ENCODE measurements at places on chromosomes 1 and 21. TPM values are rescaled to one million over a fixed set of nuclear protein-coding genes. Genes with fewer than 3 reads are reported as not detected.
A peak's percentile ranks its signal among the peaks of the same experiment; 100 is the strongest.

- DNase-seq = no peak
These were observed 53.3 kb downstream of the SIK1 start for GRCh38 chr21:43373362-43374227.

GRCh38 chr1:31327381-31327780, 30.5 kb downstream of the ZCCHC17 start:
- DNase-seq = no peak

- DNase-seq = no peak
These were observed 424.9 kb downstream of the ADGRL2 start for GRCh38 chr1:82225421-82226185.

- DNase-seq = peak; percentile 19
These were observed 20.6 kb downstream of the PYHIN1 start for GRCh38 chr1:158951956-158952355.

The PRELP gene
- total RNA-seq = not detected

The ETNK2 gene
- 0.44 TPM for total RNA-seq

GRCh38 chr1:77533660-77534305, 148.7 kb downstream of the ZZZ3 start:
- DNase-seq = no peak

The FTCD gene
- total RNA-seq = 0.73 TPM

The CSMD2 gene
- not detected for total RNA-seq

GRCh38 chr1:228088586-228089498, 6.3 kb downstream of the ARF1 start:
- no peak for DNase-seq

- no peak for DNase-seq
These were observed 104.6 kb downstream of the BACH1 start for GRCh38 chr21:29403301-29403700.

- no peak for DNase-seq
These were observed 56.4 kb downstream of the COL18A1 start for GRCh38 chr21:45461369-45461750.

The LIPI gene
- total RNA-seq = not detected

GRCh38 chr21:41730367-41730765, 36.5 kb downstream of the RIPK4 start:
- no peak for DNase-seq

DNA sequence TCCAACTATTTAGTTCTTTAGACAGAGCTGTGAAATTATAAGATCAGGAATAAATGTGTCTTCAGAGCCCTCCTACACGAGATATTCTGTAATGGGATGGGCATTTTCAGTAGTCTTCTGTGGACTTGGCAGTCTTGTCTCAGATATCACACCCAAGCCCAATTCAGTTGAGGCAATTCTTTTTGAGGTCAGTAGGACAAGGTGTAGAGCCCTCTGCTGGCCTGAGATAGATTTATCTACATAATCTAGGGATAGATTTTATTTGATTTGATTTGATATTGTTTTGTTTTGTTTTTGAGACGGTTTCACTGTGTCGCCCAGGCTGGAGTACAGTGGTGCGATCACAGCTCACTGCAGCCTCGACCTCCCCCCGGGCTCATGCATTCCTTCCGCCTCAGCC, 77.5 kb downstream of the FMN2 start:
- DNase-seq = no peak

GRCh38 chr21:34580181-34580700, 34.7 kb downstream of the RCAN1 start:
- no peak for DNase-seq

- no peak for DNase-seq
These were observed 26.2 kb downstream of the ATP8B2 start for GRCh38 chr1:154351363-154352068.

The RNU1-3 gene
- 3,526 TPM for total RNA-seq

DNA sequence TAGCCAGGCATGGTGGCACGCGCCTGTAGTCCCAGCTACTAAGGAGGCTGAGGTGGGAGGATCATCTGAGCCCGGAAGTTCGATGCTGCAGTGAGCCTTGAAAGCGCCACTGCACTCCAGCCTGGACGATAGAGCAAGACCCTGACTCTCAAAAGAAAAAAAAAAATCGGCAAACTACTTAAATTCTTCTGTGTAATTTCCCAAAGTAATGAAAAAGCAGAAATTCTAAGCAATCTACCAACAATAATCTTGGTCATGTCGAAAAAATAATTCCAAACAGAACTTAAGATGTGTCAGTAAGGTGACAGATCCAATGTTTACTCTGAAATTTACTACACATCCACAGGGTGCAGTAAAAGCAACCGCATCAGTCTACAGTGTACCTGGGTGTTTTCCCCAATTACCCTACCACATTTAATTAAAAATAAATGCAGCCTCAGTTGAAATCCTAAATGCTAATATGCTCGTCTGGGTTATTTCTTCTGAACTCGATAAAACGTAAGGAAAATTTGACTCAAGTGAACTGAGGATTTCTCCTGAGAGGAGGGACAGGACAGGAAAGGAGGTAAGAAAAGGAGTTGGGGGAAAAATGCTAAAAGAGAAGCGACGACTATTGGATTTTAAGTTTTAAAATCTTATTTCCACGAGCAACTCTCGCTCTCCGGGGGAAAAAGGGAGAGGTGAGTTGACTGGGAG, 801 bp downstream of the EPRS1 start:
- DNase-seq = no peak

DNA sequence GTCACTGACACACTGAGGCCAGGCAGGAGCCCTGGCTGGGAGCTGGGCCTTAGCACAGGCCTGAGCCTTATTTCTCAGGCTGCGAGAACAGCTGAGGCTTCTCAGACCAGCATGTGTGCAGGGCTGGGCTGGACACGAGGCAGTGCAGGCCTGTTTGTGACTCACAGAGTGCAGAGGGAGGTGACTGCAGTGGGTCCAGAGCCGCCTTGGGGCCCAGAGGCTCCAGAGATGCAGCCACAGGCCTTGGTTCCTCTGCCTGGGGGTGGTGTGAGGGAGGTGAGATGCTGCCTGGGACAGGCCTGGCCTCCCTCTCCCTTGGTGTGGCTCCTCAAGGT, 61.2 kb upstream of the ETV3 start:
- no peak for DNase-seq

GRCh38 chr1:218553197-218553596, 208.1 kb downstream of the TGFB2 start:
- DNase-seq = no peak

The ADORA1 gene
- not detected for total RNA-seq

DNA sequence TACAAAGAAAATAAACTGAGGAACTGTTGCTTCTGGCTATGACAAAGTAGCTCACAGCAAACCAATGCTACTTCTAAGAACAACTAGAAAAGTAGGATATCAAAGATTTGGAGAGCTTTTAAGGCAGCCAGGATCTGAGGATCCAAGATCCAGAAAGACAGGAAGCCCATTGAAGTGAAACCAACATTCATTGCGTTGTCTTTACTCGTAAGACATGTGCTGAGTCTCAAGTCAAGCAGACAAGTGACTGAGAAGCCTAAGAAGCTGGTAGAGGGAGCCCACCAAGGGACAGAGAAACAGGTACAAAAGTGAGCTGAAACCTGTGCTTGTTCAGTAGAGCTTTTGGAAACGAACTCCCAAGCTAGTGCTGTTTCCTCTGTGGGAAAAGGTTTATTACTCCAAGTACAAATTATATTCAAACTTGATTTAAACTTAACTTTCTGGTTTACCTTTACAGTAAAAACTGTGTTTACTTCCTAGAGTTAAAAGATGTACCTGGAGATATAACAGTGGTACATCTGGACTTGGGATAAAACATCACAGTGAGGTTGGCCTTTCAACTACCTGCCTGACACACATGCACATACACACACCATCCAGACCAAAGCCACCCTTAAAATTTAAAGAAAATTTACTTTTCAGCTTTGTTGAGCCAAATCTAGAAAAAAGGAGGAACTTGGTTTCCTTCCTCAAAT, 41.2 kb downstream of the NME7 start:
- DNase-seq = no peak

DNA sequence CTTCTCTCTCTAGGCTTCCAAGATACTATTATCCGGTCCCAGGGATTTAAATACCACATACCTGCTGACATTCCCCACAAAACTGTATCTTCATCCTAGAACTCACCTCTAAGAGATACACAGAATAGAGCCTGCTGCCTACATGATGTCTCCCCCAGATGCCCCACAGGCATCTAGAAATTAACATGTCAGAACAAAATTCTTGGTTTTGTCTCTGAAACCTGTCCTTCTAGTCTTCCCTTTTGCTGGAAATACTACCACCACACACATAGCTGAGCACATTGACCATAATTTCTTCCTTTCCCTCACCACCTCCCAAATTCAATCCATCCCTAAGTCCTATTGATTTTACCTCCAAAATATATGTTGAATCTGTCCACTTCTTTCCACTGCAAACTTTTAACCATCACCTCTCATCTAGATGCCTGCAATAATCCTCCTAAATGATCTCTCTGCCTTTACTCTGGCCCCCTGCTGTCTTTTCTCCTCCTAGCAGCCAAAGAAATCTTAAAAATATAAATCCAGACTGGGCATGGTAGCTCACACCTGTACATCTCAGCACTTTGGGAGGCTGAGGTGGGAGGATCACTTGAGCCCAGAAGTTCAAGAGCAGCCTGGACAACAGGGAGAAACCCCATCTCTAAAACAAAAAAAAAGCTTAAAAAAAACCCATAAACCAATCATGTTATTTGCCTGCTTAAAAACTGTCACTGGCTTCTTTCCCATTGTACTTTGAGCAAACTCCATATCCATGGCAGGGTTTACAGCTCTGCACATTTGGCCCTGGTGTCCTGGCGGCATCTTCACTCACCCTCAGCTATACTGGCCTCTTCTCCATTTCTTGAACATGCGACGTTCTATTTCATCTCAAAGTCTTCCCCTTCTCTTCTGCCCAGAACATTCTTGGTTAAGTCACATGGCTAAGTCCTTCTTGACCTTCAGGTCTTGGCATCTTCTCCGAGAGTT, 6.2 kb upstream of the FAM76A start:
- DNase-seq = no peak

DNA sequence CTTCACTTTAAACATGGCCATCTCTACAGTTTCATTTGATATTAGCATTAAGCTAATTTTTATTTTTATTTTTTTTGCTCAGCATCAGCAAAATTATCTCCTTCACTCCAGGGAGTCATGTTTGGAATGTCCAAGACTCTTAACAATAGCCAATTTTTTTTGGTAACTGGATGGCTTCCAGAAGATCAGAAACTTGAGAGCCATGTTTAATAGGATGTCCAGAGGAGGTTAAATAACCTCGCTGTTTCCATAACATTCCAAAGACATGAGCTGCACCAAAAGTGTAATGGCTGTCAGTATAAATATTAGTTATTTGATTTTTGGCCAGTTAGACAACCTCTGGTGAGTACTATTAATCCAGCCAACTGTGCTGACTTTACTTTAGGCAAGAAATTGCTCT, 80.7 kb downstream of the DNTTIP2 start:
- DNase-seq = no peak

The PGM1 gene
- total RNA-seq = 20.6 TPM

The MT1HL1 gene
- not detected for total RNA-seq

The GNB1 gene
- total RNA-seq = 266 TPM

- DNase-seq = no peak
These were observed 5.3 kb upstream of the CELSR2 start for GRCh38 chr1:109243860-109244552.

The MYOG gene
- total RNA-seq = not detected

DNA sequence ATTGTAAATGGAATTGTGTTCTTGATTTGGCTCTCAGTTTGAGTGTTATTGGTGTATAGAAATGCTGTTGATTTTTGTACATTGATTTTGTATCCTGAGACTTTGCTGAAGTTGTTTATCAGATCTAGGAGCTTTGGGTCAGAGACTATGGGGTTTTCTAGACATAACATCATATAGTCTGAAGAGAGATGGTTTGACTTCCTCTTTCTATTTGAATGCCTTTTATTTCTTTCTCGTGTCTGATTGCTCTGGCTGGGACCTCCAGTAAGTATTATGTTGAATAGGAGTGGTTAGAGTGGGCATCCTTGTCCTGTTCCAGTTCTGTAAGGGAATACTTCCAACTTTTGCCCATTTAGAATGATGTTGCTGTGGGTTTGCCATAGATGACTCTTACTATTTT, 39.1 kb upstream of the ANGPTL1 start:
- DNase-seq = no peak

DNA sequence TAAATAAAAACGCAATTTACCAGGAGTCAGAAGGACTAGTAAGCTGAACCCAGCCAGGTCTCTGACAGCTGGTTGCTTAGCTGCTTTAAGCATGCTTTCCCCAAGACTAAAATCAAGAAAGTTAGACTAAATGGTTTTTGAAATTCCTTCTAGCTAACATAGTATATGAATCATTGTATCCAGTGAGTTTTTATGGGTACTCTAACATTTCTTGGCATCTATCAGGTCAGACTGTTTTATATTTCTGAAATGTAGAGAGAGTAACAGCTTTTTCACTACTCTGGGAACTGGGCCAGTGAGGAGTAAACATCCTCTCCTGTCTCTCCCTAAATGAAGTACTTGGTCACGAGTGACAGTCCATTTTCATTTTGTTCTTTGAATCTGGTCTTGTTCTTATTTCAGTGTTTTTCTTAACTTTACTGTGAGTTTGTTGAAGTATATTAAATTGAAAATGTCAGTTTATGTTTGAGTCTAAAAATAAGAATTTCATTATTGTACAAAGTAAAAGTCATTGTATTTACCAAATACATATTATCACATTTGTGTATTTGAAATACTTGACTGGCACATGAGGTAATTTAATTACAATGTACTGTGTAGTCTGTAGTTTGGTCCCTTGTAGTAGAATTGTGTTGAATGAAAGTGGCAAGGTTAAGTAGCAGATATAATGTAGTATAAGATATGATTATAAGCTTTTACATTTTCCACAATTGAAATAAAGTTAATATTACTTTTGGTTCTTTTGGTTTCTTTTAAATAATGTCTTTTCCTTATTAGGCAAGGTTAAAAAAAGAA, 47.6 kb downstream of the PKN2 start:
- DNase-seq = no peak

- no peak for DNase-seq
These were observed 23.9 kb downstream of the TTC34 start for GRCh38 chr1:2777424-2778219.

All from activated B cell treated with CpG ODN at 0.5 μM for 24 hours (primary cell).